ENCODE measurements at places on chromosomes 2 and 18.

DNA sequence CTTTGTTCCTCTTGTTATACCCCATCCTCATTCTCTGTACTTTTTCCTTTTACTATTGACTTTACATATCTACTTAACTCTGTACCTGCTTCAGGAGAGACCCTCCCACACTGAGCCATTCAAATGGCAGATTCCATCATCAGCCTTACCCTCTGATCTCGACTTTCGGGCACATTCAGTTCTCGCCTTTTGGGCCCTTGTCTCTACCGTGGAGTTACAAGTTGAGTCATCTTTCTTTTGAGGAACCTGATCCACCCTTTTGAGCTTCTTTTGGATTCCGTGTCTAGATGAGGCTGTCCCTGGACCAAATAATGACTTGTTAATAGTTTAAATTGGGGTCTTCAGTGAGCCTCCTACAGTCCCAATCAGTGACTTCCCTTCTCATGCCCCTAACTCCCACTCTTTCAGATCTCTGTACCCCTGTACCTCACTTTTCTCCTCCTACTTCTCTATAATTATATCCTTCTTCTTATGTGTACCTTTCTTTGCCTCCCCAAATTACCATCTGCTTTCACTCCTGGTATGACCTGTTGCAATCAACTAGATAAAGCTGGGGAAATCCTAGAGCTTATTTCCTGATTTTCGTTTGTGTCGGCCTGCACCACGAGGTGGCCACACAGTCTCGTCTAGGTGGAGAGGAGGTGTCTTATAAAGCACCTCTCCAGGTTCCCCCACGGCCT, 17.2 kb downstream of the SP110 start:
- DNase-seq, result no peak

DNA sequence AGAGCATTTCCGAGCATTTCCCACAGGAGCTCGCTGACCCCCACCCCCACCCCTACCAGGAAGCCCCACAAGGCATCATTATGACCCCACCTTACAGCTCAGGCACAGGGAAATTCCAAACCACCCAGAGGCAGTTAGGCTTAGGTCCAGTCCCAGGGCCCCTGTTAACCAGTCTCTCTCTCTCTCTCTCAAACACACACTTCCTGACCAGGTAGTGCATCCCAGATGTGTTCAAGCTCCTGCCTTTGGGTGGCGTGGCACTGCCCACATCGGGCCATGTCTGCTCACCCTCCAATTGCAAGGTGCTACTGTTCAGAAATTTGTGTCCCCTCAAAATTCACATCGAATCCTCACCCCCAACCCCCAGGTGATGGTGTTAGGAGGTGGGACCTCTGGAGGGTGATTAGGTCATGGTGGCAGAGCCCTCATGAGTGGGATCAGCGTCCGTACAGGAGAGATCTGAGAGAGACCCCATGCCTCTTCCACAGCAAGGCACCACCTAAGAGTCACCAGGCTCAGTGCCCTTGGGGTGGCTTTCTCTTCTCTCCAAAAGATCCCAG, 8.8 kb downstream of the COPS9 start:
- DNase-seq, result no peak

GRCh38 chr18:36782710-36783109, 46.1 kb downstream of the TPGS2 start:
- no peak for DNase-seq

- no peak for DNase-seq
Measured at GRCh38 chr2:239790721-239791120, 234.4 kb downstream of the NDUFA10 start.

DNA sequence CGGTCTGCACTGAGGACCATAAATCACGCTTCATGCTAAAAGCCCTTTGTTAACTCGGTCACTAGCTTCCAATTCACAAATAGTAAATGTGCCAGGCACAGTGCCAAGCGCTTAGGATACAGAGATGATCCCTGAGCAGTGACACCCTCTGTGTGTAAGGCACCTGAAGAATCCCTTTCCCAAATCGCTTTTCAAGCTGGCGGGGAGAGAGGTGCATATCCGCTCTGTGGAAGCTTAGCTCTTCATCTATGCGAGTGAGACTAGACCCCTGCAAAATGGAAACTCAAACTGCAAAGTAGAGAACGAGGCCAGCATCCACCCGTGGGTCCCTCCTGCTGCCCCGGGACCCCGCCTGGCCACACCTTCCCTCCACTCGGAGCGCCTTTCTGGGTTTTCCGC, 2.4 kb downstream of the PIEZO2 start:
- DNase-seq, result no peak

GRCh38 chr2:239873656-239874635, 151.2 kb downstream of the NDUFA10 start:
- DNase-seq, result no peak

DNA sequence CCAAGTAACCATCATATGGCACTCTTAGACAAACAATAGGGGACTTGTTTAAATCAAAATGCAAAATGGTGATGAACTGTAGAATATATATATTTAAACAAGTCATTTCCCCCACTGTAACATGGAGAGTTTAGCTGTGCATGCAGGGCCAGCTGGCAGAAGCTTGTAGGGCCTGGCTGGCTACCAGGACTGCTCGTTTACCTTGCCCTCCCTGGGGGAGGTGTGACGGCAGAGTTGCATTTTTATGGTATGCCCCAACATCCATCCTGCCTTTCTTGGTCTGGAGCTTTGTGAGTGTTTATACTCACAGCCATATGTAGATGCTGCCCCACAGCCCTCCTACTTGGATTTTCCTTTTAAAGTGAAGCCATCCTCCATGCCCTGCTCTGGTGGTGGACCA, 101.7 kb upstream of the ZFP36L2 start:
- DNase-seq, result no peak

DNA sequence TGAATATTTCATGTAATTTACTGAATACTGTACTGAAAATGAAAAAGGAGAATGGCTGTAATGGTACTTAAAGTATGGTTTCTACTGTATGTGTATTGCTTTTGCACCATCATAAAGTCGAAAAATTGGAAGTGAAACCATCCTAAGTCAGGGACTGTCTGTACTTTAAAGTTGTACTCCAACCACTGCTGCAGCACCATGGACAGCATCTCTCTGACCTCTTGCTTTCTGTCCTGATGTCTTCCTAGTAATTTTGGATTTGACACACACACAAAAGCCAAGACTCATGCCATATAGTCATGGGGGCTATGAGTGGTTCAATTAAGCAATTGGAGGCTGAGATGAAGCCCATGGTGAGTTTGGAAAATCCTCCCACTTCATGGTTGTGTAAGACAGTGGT, 256.3 kb upstream of the PKDCC start:
- no peak for DNase-seq

DNA sequence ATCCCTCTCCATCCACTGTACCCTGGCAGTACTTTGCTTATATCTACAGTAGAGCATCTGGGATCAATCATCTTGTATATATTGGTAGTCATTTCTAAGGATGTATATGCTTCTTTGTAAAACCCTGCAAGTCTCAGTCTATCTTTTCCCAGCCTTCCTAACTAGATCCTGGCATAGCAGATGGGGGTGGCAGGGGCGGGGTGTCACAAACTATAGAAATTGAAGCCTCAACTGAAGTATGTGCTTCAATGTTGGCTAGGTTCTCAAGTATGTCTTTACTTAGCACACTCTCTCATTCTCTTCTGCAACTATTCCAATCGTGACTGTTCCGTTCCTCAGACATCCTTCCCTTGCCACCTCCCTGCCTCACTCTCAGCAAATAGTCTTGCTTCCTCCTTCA, 30.1 kb upstream of the AGPS start:
- no peak for DNase-seq

GRCh38 chr2:82511894-82512293, 1947.2 kb downstream of the SUCLG1 start:
- DNase-seq, result no peak

DNA sequence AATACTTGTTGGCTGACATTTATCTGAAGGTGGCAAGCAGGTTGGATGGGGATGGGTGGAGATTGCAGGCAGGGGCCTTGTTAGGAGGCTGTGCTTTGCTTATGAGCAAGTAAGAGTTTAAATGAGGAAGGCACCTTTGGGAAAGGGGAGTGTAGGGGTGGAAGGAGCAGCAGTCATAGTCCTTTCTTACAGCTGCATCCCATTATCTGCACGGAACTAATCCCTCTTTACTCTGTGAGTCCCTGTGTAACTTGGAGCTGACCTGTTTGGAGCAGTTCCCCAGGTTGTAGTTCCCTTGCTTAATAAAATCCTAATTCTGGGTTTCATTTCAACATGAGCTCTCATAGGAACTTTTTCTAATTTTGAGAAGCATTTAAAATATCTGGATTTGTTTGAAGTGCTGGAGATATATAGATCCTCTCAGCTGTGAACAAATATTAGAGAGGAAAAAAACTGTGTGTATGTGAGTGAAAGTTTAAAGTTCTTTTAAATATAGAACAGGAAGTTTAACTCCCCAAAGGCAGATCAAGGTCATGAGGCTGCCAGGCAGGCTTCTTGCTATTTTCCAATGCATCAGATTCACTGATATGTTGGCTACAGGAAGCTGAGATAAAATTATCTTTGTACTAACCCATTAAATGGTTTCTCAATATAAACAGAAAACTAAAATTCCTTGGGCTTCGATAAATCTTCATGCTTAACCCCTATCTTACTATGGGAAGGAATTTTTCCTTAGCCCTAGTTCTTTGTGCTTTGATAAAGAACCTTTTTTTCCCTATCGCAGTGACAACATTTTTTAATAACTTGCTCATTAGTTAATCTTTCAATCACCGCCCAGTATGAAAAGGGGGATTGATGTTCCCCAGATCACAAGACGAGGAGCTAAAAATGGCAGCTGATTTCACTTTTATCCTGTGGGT, 104.6 kb upstream of the EML6 start:
- no peak for DNase-seq

DNA sequence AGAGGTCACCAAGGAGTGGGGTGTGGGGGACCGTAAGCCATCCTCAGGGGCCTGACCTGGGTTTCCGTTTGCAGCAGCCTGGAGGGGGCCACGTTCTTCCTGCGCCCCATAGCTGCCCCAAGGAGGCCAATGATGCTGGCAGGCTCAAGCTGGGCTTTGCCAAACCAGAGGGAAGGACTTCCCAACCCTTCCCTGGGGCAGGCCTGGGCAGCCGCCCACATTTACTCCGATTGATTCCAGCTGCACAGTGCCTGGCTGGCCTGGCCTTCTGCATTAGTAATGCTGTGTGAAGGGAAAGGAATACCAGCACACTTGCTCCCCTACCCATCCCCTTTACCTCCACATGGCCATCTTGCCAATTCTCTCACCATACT, 360.6 kb upstream of the SLC14A2 start:
- DNase-seq, result no peak

GRCh38 chr2:114789989-114790388, 347.5 kb downstream of the DPP10 start:
- DNase-seq, result no peak

DNA sequence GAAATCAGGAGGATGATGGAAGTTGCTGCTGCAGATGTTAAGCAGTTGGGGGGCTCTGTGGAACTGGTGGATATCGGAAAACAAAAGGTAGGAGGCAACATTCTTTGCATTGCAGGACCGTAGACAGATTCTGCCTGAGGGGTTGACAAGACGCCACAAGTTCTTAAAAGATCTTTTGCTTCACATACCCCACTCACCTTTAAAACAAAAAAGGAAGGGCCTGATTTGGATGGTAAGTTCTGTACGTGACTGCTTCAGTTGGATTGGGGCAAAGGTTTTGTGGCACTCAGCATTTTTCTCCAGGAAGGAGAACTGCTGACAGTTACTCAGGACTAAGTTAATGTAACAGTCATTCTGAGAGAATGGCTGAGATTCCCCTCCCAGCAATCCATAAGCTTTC, 5.2 kb downstream of the CNDP2 start:
- no peak for DNase-seq

DNA sequence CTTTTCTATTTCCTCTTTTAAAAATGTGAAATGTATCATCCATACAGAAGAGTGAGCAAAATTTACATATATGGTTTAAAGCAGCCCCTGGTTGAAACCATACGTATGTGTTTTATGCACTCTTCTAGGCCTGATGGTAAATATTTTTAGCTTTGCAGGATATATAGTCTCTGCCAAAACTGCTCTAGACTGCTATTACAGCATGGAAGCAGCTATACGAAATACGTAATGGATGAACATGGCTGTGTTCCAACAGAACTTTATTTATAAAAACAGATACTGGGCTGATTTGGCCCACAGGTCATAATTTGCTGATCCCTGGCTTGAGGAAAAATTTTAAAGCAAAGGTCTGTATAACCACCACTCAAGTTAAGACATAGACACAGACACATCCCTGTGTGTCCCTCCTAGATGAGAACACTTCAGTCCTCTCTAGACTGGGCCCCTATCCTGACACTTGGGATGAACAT, 42.5 kb upstream of the ATP8B1 start:
- no peak for DNase-seq

DNA sequence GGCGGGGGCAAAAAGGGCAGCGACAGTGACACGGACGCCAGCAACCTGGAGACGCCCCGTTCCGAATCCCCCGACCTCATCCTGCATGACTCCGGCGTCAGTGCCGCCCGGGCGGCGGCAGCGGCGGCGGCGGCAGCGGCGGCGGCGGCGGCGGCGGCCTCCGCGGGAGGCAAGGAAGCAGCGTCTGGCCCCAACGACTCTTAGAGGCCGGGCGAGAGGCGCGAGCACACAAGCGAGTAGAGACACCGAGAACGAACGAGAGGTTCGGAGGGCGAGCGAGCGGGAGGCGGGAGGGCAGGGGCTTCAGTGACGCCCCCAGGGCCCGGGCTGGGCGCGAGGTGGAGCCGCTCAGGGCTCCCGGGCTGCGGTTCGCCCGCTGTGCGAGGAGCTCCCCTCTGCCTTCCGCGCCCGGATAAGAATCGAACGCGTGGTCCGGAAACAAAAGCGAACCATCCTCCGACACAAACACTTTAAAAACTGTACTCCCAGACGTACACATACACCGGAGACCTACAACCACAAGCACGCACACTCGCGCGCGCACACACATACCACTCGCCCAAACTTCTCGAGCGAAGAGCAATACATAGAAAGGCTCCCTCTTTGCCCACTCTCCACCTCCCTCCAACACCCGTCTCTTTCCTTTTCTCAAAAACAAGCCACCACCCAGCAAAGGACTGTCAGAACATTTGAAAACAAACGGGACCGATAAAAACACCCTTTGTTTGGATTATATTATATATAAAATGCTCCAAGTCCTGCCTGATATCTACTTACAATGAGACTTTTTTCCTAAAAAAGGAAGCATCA, 2.8 kb downstream of the SP9 start:
- DNase-seq, result no peak
